Hypothalamus (tissue), 51 donors: ENCODE measurements at places on chromosomes 5 and 9.

GRCh38 chr5:151270599-151270998 lies 17.6 kb downstream of the GM2A start:
- DNase-seq: no peak

DNA sequence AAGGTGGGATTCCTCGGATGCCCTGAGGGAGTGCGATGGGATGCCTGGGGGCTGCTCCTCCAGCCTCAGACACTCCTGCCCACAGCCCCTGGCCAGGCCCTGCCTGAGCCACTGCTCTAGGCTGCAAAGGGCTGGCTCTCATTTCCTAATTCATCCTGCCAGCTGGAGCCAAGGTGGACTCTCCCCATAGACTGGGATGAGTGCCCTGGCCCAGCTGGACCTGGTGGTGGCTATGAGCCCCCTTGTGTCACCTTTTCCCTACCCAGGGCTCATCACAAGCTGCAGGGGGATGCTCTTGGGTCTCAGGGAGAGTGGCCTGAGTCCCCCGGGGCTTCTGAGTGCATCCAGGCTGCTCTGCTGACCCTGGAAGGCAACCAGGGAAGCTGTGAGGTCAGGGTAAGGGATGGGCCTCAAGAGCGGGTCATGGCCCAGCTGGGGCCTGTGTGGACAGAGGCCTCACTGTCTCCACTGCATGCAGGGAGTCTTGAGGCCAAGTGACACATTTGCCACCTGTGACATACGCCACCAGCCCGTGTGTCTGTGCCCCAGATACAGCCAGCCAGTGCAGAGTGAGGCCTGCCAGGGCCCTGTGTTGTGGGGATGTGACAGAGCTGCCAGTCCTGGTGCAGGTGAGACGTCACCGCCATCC lies 102.7 kb upstream of the IER5L start:
- no peak for DNase-seq

DNA sequence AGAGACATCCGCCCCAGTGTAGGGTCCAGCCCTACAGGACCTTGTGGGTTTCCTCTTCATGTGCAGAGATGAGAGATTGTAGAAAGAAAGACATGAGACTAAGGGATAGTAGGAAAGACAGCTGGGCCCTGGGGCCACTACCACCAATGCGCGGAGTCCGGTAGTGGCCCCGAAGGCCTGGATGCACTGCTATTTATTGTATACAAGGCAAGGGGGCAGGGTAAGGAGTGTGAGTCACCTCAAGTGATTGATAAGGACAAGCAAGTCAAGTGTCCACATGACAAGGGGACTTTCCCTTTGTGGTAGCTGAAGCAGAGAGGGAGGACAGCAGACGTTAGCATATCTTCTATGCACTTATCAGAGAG lies 6.2 kb upstream of the TMEM141 start:
- no peak for DNase-seq

- no peak for DNase-seq
Measured at GRCh38 chr9:93186215-93186945, 2.4 kb downstream of the WNK2 start.

- DNase-seq: no peak
Measured at GRCh38 chr9:35070823-35071813, 1.3 kb downstream of the VCP start.

DNA sequence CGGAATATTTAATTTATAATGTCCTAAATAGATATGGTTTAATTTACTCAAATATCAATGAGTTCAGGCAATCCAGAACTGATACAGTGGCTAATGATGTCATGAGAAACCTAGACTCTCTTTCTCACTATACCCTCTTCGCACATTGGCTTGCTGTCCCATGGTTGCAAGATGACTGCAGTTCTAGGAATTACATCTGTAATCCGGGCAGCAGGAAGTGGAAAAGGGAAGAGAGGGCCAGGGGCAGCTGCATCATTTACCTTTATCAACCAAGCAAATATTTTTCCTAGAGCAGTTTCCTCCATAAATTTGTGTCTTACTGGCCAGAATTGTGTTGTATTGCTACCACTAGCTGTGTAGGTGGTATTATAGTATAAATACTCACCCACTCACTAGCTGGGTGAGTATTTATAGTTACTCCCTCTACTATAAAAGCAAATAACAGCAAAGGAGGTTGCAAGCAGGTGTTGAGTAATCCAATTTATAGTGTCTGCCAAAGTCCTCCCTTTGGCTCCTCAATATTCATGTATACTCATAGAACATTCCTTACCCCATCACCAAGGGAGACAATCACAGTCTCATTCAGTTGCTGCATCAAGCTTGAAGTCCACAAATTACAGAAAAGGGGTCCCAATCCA lies 168.8 kb downstream of the DROSHA start:
- DNase-seq: no peak

DNA sequence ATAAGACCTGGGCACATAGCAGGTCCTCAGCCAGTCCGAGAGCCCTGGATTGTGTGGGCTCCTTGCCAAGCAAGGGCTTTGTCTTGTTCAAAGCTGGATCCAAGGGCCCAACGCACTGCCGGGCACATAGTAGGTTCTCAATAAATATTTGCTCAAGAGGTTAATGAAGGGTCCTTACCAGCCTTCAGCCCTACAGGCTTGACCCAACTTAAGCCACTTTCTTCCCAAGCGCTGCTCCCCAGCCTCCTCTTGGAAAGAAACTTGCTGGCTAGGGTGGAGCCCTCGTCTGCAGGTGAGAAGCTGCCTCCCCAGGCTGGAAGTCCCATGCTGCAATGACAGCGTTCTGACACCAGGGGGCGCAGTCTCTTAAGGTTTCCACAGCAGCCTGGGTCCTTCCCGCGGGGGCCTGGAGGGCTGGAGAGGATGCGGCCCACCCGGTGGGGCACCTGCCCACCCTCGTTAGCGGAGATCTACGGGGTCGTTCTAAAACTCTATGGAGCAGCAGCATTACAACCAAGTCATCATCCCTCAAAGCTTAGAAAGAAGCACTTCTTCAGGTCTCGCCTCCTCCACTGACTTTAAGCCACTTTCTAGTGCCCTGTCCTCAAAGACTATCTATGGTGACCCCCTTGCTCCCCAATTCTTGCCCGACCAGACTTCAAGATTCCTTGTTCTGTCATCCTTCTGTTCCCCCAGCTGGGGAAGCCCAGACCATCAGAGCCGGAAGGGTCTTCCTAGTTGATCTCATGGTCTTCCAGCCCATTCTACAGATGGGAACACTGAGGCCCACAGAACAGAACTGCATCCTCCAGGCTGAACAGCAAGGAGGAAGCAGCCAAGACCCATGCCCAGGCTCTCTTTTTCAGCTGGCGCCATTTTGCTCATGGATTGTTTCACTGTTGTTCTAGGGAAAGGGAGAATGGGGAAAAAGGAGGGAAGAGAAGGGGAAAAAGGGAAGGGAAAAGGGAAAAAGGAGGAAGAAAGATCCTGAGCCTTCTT lies 115.4 kb downstream of the LHX2 start:
- peak; percentile 37 for DNase-seq

- DNase-seq: no peak
Measured at GRCh38 chr5:179610109-179610902, 13.2 kb downstream of the HNRNPH1 start.

DNA sequence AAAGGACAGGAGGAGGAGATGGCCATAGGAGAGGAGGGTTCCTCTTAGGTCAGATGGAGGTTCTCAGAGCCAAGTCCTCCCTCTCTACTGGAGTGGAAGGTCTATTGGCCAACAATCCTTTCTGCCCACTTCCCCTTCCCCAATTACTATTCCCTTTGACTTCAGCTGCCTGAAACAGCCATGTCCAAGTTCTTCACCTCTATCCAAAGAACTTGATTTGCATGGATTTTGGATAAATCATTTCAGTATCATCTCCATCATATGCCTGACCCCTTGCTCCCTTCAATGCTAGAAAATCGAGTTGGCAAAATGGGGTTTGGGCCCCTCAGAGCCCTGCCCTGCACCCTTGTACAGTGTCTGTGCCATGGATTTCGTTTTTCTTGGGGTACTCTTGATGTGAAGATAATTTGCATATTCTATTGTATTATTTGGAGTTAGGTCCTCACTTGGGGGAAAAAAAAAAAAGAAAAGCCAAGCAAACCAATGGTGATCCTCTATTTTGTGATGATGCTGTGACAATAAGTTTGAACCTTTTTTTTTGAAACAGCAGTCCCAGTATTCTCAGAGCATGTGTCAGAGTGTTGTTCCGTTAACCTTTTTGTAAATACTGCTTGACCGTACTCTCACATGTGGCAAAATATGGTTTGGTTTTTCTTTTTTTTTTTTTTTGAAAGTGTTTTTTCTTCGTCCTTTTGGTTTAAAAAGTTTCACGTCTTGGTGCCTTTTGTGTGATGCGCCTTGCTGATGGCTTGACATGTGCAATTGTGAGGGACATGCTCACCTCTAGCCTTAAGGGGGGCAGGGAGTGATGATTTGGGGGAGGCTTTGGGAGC lies 3.1 kb downstream of the EGR1 start:
- DNase-seq: peak; percentile 24

DNA sequence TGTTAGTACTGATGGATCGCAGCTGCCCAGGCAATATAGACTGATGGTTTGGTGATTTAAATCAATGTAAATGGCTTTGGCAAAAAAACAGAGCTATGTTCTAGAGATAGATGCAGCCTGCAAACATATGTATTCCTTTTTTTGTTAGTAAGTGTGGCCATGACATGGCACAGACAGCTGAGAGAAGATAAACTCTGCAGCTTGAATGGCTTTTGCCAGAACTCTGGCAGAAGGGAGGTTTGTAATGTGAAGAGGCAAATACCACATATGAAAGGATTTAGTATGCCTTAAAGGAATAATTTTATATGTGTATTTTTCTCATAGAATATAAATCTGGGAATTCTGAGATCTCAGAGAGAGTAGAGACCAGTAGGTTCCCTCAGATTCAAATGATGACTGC lies 340.2 kb upstream of the DMAC1 start:
- DNase-seq: no peak

GRCh38 chr5:158179271-158179670 lies 320.3 kb upstream of the CLINT1 start:
- no peak for DNase-seq

- DNase-seq: no peak
Measured at GRCh38 chr5:170527991-170528390, 24.2 kb downstream of the KCNIP1 start.

GRCh38 chr9:88829276-88829675 lies 162.0 kb upstream of the S1PR3 start:
- no peak for DNase-seq

DNA sequence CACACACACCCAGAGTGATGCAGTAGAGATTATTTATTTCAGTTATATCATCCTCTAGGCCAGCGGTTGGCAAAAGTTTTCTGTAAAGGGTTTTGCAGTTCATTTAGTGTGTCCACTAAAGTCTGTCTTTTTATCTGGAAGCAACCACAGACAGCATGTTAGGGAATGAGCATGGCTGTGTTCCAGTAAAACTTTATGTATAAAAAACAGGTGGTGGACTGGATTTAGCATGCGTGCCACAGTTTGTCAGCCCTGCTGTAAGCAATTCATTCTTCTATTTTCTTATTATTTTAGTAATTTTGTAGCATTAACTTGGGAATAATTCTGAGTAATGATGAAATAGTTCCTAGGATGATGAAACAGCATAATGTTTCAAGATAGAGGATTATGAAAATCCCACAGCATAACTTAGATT lies 51.7 kb downstream of the CCNH start:
- no peak for DNase-seq

GRCh38 chr9:36126016-36126730 lies 10.4 kb upstream of the GLIPR2 start:
- DNase-seq: no peak

DNA sequence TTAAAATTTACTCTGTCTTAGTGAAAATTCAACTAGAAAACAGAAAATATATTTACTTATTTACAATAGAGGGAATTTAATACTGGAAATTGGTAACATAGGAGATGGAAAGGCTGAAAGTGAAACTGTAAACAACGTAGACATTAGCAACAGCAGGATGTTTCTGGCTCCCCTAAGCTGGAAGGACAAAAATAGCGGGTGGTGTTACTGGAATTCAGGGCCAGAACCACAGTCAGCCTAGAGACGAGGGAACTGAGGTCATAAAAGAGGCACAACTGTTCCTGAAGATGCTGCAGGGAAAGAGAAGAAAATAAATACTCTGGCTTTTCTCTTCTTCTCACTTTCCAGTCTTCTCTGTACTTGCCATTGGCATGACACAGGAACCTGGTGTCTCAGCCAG lies 80.4 kb upstream of the NIPBL start:
- no peak for DNase-seq

DNA sequence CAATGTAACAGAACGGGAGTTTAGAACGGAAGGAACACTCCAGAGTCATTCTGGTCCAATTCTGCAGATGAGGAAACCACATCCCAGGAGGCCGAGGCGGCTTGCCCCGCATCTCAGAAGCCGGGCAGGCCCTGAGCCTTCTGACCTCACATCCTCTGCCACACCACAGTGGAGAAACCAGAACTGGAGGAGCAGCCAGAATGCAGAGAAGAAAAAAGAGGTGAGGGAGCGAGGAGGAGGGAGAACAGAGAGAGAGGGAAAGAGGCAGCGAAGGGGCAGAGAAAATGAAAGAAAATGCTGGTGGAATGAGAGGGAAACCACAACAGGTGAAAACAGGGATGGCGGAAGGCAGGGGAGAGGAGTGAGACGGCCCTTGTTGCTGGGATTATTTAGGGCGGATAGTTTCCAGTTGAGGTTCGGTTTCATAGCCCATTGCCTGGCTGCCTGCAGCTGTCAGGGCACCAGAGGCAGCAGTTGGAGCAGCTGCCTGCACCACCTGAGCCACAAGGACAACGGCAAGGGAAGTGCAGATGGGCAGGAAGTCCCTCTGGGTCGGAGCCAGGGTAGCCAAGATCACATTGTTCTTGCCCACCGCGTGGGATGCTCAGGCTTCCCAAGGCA lies at the start of gene HMHB1:
Gene HMHB1 (plus strand): TSS at position 77 of the 621 bp plus-strand sequence.
- no peak for DNase-seq

DNA sequence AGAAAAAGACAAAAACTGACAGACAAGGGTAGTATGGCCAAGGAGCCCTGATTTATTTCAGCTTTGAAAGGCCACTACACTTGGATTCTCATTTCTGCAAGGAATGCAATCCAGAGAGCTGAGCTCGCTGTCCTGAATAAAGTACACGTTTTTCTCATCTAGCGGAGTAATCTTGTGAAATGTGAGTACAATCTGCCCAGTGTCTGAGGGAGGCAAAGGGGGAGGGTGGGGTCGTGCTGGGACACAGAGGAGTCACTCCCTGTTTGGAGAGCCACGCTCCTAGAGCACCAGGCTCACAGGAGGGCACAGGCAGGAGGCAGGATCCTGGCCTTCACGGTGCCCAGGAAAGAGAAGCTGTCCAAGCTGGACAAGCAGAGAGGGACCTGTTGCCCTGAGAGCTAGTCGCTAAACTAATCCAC lies 51.0 kb upstream of the IFNK start:
- DNase-seq: no peak

DNA sequence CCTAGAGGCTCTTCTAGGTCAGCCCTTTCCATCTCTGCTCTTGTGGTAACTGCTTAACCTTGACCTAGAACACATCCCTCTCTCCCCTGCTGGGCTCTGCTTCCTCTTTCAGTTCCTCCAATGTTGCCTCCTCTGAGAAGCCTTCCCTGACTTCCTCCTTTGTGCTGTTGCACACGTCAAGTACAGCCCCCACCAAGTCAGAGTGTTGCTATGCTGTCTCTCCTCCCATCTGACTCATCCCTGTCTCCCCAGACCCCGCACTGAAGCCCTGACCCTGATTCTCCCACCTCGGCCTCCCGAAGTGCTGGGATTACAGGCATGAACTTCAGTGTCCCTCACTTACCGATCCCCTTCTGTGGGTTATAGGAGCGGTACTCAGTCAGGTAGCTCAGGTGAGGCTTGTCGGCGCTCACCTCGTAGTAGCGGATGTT lies 10.4 kb upstream of the TRIM14 start:
- no peak for DNase-seq
